ENCODE measurements at places on chromosomes 1 and 21.

DNA sequence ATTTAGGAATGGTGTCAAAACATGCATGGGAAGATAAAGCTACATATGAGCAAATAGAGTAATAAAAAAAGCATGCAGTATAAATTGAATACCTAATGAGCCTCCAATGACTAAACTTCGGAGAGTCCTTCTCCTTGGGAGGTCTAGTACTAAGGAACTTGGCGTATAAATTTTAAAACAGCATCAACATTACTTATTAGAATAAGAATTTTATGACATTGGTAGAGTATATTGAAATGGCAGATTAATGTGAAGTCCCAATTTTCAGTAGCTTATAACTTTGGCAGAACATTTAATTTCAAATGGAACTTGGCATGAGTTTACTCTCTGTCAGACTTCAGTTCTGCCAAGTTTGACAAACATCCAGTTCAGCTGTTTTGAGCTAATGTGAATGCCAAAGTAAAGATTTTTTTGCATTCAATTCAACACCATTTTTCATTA lies 104.7 kb upstream of the RGS18 start:
- no peak for DNase-seq

- no peak for DNase-seq
Measured at GRCh38 chr1:11991969-11992676, 11.9 kb downstream of the MFN2 start.

DNA sequence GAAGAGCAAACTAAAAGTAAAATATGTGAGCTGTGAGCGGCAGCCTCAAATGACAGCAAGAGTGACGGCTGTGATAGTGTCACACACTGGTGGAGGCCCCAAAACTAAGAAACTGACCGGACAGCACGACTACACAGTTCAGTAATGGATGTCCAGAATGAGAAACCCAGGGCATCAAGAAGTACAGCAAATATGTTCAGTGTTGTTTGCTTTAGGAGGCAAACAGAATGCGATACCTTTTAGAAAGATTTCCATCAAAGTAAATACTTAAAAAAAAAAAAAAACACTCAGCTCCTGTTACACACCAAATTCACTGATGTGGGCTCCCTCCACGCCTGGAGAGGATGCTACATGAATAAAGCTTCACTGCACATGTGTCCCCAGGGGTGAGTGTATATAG lies 1.1 kb upstream of the PKP1 start:
- DNase-seq = no peak

GRCh38 chr1:47813970-47814369 lies 183.2 kb downstream of the TRABD2B start:
- DNase-seq = no peak

GRCh38 chr1:28341591-28341990 lies 12.8 kb downstream of the MED18 start:
- no peak for DNase-seq

DNA sequence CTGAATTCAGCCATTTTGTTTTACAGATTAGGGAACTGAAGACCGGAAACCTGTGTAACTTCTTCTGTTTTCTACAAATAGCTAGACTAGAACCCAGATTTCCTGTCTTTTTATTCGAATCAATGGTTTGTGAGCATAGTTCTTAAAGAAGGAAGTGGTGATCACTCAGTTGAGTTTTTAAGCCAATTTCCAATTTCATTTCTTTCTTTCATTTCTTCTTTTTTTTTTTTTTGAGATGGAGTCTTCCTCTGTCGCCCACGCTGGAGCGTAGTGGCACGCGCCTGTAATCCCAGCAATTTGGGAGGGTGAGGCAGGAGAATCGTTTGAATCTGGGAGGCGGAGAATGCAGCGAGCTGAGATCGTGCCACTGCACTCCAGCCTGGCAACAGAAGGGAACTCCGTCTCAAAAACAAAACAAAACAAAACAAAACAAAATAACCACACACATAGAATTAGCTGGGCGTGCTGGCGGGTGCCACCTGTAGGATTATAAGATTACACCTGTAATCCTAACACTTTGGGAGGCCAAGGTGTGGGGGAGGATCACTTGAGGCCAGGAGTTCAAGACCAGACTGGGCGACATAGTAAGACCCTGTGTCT lies 3.0 kb upstream of the MDM4 start:
- no peak for DNase-seq

- DNase-seq = no peak
Measured at GRCh38 chr1:176174108-176174507, 33.0 kb downstream of the COP1 start.
